ENCODE measurements at places on chromosomes 5 and 9.
A peak's percentile ranks its signal among the peaks of the same experiment; 100 is the strongest.

DNA sequence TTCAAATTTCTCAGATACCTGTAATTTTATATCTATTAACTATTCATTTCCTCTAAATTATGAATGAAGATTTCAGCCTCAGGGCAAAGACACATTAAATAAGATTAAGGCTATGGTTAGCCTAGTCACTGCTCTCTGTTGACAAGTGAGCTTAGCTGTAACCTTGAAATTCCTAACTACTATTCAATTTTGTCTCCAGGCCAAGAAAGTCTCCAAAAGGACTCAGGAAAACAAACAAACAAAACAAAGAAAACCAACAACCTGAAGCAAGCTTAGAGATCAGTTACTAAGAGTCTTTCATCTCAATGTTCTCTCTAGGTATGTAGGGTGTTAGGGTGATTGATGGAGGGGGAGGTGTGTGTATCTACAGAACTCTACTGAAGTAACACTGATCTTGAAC, 9.6 kb upstream of the CTNNAL1 start:
- DNase-seq, result no peak

GRCh38 chr9:90100014-90100413, 495.2 kb downstream of the GADD45G start:
- DNase-seq, result no peak

DNA sequence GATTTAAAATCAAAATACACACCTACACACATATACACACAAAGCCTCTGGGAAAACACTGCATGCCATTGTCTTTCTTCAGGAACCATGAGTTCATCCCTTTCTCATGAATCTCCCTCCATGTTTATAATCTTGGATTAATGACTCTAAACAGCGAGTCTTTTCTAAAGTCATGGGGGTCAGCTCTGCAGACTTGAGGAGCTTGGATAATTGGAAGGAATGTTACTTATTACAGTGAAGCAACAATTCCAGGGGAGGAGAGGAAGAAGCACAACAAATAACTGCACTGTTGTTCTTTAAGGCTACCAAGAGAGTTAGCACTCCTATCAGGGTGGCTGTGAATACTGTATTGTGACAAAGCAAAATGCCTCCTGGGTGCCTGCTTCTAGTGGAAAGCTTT, 444.7 kb downstream of the ANXA1 start:
- DNase-seq, result no peak

DNA sequence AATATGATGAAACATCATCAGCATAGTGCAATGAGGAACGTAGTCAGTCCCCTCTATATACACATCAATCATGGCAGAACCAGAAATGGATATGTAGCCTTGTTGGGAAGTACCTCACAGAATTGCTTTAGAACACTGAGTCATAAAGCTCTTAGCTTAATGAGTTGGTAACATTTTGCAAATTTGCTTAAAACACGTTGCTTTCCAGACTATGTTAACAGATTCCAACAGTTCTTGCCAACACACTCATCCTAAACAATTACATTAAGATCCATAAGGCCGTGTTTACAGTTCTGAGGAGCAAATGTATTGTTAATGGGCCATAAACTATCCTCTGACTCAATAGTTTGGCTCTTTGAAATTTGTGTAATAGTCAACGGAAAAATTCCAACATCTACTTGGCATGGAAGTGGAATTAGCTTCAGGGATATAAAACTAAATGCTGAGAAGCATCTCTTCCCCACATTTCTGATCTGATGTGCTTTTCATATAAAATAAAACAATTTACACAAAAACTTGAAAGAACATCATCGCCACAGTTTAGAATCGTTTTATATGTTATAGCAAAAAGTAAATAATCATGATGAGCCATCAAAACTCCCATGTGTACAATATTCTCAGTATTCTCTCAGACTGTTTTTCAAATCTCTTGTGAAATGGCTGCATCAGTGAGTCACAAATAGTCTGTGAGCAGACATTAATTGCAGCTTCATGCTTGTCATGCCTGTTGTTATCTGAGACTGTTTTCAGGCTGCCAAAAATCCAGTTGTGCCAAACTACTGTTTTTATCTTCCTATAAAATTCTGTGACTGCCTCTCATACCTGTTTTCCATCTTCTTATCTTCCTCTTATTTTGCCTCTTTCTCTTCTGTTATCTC, 291.9 kb downstream of the COX7C start:
- DNase-seq, result no peak

DNA sequence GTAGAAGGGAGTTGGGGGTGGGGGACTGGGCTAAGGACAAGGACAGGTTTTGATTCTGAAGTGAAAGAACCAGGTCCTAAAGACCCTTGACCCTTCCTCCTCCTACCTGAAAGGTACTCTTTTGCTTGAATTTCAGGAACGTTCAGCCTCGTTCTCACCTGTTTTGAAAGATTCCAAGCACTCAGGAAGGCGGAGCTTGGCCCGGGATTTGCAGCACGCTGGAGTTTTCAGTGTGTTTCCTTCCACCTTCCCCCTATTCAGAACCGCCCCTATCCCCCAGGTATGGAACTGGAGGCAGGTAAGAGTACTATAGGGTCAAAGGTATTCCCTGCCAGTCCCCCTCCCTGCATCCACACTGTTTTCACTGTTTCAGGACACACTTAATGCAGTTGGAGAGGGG, 7.1 kb downstream of the EGR1 start:
- DNase-seq, result no peak

DNA sequence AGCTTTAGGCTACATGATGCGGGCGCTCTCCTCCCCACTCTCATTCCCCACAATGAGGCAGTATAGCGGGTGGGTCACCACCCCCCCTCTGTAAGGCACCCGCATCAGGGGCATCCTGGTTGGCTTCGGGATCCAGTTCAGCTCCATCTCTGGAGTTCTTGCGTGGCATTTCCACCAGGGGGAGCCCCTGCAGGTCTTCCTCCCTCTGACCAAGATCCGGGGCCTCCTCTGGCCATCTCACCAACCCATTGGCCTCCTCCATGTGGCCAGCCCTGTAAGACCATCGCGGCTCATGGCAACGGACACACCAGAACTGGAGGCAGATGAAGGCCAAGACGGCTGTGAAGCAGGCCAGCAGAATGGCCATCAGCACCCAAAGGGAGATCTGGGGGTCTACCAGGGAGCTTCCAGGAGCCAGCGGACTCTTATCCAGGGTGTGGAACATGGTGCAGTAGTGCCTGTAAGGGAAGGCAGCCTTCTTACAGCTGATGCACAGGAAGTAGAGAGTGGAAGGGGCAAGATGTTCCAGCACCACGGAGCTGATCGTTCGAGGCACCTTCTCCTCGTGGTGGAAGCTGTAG, 77.0 kb downstream of the CYFIP2 start:
- DNase-seq, result peak; percentile 5

DNA sequence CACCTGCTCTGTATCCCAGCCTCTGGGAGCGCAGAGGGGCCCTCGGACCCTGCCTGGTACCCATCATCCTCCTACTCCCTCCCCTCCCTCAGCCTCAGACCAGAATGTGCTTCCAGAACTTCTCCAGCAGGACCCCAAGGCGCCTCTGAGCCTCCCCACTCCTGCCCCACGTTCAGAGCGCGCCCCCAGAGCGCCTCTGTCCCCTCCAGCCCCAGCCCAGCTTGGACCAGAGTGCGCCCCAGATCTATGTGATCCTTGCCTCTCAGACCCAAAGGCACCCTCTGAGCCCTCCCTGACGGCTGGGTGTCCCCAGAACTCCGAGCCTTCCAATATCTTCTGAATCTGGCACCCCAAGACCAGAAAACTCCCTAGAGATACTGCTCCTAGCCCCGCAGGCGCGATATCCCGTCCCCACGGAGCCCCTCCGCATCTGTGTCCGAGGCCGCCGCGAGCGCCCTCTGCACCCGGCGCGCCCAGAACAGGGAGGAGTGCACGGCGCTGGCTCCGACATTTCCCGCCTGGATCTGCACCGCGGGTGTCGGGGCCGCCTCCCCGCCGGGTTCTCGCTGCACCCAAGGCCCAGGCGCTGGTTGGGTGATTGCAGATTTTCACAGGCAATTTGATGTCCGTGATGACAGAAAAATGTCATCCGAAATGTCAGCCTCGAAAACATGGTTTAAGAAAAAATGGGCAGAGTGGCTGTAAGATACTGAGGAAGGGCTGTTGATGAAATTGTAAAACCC, 522 bp downstream of the BHMT start:
- no peak for DNase-seq

DNA sequence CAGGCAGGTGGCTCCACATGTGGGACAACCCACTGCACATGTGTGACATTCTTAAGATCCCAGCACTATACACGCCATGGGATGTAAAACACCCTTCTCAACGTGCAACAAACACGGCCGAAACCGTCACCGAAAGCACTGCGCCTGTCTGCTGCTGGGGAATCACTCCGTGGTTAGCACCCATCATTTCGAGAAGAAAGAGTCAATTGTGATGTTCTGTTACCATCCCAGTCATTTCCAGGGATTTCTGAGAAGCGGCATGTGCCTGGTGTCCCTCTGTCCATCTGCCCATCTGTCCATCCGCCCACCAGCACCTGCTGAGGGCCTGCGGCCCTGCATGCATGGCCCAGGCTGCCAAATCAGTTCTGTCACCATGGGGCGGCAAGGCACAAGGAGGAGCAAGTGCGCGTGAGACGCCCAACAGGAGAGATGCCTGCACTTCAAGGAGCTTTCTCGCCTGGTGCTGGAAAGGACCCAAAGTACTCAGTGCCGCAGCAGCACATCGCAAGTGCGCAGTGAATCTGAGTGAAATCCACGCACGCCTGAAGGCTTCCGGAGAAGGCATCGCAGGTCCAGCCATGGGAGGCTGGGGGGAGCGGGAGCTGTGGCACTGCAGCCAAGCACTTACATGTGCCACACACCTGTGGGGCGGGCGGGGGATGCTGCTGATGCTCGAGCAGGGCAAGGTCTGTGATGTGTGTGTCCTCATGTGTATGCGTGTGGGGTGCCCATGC, 38.0 kb downstream of the VAV2 start:
- no peak for DNase-seq

DNA sequence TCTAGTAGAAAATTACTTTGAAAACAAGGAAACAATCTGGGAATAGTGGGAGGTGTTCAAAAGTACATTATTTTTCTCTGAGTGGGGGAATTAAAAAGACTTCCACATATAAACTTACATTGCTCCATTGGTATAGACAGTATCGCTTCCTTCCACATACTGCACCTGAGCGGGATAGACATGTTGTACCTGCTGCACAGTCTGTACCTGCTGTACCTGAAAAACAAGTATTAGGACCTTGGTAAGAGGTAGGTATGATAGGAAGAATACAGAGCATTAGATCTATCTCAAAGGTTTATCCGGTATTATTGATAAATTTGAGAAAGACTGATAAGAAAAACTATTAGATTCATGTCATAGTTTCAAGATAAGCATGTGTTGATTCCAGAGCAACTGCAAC, 179.3 kb downstream of the RFX3 start:
- DNase-seq, result no peak

- DNase-seq, result no peak
Observed at GRCh38 chr5:179228341-179229121, 116.7 kb downstream of the ADAMTS2 start.

DNA sequence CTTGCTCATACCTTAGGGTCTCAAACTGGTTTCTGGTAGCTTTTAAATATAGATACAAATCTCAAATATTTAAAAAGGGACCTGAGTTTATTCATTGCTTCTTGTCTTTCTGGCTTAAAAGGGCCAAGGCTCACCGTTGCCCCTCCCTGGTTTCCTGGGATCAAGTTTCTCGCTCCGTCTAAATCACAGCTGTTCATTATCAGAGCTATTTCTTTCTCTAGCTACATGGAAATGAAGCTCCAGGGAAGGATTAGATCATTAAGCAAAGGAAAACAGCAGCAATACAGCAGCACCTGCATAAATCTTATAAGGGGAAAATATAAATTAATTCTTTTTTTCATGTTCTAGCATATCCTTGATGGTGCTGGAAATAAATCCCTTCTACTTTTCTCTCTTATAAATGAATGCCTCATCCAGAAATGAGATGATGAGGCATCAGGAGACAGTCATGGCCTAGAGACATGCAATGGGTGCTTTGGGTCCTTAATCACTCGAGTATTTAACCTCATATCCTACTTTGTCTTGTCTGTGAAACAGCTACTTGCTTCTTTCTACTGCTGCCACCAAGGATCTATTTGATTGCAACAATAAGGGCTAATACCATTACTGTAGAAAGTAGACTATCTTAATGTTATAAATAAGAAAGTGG, 320.1 kb downstream of the TRPM3 start:
- no peak for DNase-seq

DNA sequence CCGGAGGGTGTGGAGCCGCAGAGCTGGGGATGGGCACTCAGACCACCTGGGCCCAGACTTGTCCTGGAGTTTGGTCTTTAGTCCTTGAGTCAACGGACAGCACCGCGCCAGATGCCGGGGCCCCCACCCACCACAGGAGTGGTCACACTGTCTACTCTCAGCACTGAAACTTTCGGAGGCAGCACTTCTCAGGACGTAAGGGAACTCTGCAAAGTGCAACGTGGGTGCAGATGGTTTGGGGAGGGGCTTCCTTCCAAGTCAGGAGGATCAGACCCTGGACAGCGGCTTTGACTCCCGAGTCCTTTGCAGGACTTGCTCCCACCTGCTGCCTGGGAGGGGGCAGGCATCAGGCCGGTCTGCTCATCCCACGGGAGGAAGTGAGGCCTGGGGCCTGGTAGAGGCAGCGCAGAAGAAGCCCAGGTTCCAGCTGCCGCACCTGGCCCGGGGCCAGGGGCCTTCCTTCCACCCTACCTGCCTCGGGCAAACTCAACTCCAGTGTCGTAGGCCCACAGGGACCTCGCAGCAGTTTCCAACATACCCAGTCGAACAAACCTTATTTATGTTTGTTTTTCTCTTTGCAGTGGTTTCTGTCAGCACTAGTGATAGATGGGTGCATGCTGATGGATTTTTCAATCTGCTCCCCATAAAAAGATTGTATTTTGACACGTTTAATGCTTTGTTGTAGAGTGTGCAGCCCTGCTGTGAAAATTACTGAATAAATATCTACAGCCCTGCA, 149.8 kb upstream of the PPP1R26 start:
- no peak for DNase-seq

DNA sequence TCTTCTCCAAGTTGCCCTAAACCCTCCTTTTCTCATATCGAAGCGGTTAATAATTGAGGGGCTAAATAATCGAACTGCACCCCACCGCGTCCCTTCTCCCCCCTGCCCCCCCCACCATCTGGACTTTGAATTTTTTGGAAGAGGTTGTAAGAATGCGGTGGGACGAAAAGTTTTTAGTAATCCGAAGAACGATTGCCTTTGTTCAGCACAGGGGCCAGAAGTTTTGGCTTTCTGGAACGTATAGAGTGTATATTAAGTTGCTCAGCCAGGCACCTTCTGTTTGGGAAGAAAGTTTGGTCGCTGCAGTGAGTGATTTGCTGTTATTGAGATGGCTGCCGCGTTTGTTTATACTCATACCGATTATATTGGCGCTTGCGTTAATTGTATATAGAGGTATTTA, 518 bp downstream of the ERBIN start:
- DNase-seq, result no peak

DNA sequence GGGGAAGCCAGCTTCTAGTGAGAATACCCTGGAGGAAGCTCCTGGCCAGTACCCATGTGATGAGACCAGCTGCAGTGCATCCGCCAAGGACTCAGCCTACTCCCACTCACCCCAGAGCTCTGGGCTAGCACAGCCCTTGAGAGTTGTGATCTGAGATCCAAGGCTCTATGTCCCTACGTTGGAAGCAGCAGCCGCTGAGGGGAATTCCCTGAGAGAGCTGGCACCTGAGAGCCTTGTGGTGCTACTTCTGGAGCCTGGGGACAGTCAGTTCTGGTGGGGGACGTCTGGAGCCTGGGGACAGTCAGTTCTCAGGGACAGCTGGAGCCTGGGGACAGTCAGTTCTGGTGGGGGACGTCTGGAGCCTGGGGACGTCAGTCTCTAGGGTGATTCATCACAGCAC, 39.2 kb downstream of the PDZD2 start:
- no peak for DNase-seq
